ENCODE measurements at places on chromosomes 2 and 18.

- DNase-seq = peak; percentile 56
These were observed 164.9 kb upstream of the HAAO start for GRCh38 chr2:42957109-42957860.

GRCh38 chr2:190786404-190787166 is 94.0 kb upstream of the GLS start:
- DNase-seq = no peak

GRCh38 chr2:120709608-120710041 is 26.0 kb upstream of the GLI2 start:
- no peak for DNase-seq

DNA sequence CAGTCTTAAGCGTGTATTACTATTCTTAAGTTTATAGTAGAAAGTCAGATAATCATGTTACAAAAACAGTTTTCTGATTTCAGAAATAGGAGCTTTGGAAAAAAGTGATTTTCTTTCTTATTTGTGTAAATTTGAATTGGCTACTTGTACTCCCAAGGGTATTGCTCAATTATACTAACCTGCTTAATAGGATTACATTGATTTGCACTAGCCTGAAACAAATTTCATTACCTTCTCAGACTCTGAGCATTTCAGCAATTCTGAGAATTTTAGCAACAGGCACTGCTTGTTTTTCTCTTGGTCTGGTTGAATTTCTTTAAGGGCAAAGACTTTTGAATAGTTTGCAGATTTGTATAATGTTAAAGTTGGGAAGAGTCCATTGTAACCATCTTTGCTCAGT is 87.2 kb upstream of the NXPH2 start:
- DNase-seq = no peak

- no peak for DNase-seq
These were observed 392.7 kb upstream of the ST6GAL2 start for GRCh38 chr2:107278672-107279071.

DNA sequence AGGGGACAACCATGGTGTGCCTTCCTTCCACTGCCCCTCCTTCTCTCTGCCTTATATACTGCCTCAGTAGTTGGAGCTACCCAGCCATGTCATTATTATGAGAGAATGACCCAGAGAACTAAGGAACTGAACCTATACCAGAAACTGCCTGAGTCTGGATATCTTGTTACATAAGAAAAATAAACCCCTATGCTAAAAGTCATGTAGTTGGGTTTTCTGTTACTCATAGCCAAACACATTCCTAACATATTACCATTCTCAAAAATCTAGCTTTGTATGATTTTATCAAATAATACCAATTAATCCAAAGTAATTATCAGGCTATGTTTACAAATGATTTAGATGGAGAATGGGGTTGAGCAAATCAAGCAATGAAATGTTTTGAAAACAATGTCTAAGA is 15.0 kb upstream of the KLF7 start:
- DNase-seq = peak; percentile 63

- DNase-seq = no peak
These were observed 28.3 kb downstream of the MAP3K2 start for GRCh38 chr2:127359520-127359919.

DNA sequence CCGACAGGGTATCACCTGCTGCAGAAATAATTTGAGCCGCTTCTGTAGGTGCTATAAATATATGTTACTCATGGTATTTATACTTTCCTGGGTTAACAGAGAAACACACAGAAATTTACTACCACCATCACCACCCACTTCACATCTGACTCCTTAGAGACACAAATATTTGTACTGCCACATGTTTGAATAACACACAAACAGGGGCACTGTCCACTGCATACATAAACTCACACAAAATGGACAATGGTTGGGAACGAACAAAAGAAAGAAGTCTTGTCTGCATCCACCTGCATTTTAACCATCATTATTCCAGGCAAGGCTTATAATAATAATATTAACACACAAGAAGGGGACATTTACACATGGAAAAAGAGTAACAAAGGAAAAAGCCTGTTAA is 24.0 kb downstream of the IMMT start:
- no peak for DNase-seq

DNA sequence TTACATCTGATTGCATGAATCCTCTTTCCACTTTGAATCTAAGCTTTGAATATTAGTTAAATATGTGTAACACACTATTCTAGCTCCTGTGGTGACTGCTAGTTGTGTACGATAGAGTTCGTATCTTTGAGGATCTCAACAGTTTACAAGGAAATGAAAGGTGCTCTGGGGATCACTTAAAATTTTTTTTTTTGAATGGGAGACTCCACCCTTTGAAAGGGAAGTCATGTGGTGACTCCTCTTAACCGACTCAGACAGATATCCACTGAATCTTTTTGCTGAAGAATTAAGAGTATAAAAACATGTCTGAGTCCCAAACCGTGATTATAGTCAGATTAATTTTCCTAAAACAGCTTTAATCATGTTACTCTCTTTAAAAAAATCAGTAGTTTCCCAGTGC is 4.0 kb downstream of the CLIP4 start:
- DNase-seq = no peak
